ENCODE measurements at places on chromosomes 12 and 14.

DNA sequence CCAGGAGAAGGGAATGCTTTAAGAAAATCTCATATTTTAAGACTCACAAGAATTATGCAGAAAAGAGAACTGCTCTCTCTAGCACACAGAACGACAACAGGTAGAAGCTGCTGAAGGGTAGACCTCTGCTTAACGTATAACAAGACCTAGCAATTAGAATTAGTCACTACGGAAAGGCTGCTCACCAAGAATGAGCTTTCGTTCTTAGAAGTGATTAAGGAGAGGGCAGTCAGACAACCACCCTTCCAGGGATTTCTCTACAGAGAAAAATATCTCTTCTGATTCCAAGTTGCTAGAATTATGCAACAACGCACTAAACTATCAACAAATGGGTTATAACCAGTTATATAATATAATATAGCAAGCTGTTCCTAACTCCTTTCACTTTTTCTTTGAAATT lies 18.6 kb downstream of the LRIG3 start:
- no peak for DNase-seq

DNA sequence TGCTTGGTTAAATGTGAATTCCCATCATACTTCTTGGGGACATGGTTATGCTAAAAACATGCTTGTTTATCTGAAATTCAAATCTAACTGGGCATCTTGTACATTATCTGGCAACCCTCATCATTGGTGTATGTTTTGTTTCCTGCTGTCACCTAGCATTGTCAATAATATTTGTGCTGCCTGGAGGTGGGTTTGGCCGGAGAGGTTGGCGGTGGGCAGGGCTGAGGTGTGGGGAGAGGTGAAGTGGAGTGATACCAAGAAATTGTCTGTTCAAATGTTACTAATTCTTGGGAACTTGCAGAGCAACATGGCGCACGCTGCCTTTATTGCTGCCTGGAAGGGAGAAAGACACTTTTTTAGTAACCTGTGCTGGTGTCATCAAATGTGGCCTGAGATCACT lies 280.5 kb downstream of the VRK1 start:
- peak; percentile 1 for DNase-seq

GRCh38 chr12:80068173-80068572 lies 31.2 kb upstream of the OTOGL start:
- no peak for DNase-seq

DNA sequence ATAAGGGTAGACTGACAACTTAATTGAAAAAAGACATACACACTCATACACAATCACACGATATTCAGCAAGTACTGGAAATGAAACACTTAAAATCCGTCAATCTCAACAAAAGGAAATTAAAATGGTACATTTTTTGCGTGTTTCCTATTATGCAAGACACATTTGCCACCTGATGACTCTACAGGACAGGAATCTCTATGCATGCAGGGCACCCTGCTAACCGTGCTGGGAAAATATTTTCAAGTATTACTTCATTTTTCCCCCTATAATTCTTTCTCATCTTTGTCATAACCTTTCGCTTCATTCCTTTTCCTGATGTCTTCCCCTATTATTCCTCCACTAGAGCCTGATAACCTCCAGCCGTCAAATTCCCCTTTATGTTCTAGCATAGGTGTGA lies 150.2 kb downstream of the TMEM132D start:
- DNase-seq, result no peak

DNA sequence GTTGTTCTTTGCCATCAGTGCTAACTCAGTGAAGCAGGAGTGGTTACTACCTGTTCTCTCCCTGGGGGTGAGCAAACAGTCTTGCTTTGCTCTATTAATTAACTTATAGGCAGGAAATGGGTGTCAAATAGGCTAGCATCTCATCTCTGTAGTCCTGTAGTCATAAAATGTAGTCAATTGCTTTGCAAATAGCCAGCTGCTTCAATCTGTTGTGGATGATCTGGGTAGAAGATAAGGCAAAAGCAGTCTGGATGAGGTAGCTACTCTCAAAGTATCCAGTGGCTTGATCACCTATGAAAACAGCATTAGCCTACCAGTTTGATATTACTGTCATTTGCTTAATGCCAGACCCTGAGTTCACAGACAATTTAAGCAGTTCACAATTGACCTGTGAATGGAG lies 369.0 kb upstream of the TMTC1 start:
- no peak for DNase-seq

DNA sequence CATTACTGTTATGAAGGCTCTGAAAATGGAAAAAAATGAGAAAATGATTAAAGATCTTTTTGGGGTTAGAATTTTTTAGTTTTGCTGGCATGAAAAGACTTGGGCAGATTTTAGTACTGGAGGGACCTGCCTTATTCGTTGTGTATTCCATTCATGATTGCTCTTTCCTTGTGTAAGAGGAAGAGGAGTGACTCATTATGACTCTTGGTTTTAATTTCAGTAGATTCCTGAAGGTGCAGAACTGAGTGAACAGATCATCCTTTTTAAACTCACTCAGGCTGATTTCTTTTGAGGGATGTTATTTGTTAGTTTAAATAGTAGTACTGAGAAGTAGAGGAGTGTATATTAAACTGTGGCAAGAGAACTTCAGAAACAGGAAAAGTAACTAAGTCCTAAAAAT lies 41.6 kb downstream of the AKAP6 start:
- peak; percentile 66 for DNase-seq

DNA sequence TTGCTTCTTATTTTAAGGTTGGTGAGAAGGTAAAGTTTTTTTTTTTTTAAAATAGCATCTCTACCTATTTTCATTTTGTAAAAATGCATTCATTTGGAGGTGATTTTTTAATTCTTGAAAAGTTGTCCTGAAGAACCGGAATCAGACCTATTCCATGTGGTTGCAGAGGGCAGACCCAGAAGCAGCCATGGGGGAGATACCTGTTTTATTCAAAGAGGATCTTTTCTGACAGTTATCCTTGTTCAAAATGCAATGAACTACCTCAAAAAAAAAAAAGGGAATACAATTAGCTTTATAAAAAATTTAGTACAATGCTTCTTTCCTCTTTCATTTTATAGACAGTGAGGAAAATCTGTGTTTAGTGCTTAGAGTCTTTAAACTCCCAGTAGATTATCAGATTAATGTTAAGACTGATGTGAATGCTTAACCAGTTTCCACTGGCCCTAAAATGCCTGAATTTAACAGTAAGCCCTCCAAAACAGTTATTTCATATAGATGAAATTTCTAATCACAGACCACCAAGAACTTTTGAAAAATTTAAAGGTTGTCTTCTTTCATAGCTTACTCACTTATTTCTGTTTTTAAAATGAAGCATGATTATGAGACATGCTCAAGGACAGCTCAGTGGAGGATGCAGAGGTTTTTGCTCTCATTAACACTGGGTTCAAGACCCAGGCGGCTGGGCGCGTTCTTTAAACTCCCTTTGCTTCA lies 8.6 kb upstream of the NEMF start:
- DNase-seq, result no peak

DNA sequence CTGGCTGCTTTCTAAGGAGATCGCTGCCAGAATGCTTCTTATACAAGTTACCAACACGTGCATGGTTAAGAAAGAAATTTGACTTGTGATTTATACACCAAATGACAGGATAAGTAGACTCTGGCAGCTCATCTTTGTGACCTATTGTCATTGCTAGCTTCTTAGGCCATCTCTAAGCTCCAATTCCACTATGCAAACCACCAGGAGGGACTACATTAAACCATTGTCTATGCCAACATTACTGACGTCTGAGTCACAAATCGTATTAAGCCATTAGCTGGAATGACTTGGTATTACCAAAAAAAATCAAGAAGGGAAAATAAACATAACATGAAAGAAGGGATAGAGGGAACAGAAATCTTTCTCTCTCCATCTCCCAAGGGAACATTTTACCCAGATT lies 15.8 kb upstream of the VPS33A start:
- no peak for DNase-seq

DNA sequence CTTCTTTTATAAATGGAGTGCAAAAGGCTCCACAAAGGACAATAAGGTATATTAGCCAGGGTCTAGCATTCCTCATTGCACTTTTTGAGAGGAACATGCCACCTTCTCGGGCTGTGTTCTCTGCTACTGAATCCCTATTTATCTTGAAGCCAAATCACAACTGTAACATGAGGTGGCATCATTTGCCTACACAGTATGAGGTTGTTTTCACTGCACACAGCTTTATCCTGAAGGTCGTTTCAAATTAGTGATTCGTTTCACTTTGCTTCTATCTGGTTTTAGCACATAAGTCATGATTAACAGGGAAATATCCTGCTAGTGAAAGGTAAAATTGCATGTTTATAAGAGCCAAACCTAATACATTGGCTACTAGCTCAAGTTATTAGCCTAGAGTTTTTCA lies 153.8 kb downstream of the SLC35F4 start:
- no peak for DNase-seq

DNA sequence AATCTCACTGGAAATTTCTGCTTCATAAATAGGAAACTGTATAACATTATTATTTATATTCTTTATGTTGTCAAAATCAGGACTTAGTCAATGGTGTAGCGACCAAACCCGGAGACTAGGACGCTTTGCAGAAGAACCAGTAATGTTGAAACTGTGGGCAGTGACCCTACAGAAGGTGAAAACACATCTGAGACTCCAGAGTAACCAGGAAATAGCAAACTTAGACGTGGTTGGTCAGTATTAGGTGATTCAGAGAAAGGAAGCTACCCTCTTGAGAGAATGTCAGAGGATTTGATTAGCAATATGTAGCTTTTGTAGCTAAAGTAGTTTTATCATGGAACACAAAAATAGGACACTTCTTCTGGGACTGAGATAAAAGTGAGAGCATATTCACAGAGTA lies 381.9 kb downstream of the SLC16A7 start:
- DNase-seq, result no peak

DNA sequence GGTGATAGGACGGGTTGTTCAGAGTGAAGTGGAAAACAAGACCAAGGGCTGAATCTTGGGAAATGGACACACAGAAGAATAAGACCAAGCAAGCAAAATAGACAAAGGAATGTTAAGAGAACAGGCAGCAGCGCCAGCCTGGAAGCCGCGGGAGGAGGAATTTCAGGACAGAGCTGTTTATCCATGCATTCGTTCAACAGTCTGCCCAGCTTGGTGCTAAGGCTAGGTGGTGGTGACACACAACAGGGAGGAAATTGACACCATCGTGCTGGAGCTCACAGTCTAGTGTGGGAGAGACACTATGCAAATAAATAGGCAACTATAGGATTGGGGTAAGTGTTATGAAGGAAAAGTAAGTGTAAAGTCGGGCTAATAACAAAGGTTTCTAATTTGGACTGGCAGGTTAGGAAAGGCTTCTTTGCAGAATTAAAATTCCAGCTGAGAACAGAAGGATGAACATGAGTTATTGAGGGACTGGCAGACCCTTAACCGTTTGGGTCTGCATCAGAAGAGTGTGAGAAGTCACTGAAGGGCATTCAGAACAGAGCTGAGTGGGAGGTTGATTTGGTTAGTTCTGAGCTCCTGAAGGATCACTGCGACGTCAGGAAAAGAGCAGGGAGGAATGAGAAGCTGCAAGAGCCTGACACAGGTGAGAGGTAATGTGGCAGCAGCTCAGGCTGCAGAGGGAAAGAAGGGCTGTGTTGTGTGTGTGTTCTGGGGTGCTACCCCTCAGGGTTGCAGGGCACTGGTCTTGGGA lies 242.6 kb upstream of the FKBP4 start:
- DNase-seq, result no peak

DNA sequence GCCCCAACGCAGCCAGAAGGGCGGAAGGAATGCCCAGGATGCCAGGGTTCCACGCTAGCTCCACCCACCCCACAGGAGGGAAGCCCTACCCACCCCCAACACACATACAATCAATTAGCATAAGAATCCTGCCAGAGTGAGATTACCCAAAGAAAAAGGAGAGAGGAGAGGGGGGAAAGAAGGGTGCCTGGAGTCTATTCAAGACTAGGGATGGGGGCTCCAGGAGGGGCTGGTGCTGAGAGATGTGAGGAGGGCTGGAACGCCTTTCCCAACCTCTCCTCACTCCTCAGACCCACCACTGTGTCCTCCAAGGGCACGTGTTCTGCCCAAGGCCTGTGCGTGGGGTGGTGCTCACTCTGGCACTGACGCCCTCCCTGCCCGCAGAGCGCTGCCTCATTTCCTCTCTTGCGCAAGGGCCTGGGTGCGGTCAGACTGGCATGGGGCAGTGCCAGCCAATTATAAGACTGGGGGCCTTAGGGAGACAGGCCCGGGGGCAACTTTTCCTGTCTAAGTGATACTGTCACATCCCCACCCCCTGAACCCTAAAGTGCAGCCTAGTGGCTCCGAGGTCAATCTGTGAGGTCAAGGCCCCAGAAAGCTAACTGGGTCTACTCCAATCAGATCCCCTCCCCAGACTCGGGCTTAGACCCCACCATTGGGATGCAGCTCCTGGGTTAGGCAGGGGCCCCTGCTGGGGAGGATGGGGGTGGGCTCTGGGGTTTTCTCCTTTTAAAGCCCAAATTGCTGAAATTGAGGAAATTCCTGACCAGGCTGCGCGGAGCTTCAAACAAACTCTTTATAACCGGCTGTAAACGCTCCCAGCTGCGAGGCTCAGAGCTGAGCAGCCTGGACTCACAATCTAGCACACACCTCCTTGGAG lies 10.2 kb upstream of the ITGB7 start:
- DNase-seq, result peak; percentile 31

- peak; percentile 88 for DNase-seq
Measured at GRCh38 chr14:68137704-68138619, 318.4 kb downstream of the RAD51B start.

GRCh38 chr12:76144245-76144549 lies 59.7 kb upstream of the NAP1L1 start:
- DNase-seq, result peak; percentile 10

GRCh38 chr14:93868165-93868564 lies 59.0 kb upstream of the FAM181A start:
- no peak for DNase-seq

GRCh38 chr14:91750634-91751198 lies 18.8 kb upstream of the CATSPERB start:
- DNase-seq, result no peak

GRCh38 chr12:110530511-110530910 lies 28.4 kb downstream of the RAD9B start:
- no peak for DNase-seq

DNA sequence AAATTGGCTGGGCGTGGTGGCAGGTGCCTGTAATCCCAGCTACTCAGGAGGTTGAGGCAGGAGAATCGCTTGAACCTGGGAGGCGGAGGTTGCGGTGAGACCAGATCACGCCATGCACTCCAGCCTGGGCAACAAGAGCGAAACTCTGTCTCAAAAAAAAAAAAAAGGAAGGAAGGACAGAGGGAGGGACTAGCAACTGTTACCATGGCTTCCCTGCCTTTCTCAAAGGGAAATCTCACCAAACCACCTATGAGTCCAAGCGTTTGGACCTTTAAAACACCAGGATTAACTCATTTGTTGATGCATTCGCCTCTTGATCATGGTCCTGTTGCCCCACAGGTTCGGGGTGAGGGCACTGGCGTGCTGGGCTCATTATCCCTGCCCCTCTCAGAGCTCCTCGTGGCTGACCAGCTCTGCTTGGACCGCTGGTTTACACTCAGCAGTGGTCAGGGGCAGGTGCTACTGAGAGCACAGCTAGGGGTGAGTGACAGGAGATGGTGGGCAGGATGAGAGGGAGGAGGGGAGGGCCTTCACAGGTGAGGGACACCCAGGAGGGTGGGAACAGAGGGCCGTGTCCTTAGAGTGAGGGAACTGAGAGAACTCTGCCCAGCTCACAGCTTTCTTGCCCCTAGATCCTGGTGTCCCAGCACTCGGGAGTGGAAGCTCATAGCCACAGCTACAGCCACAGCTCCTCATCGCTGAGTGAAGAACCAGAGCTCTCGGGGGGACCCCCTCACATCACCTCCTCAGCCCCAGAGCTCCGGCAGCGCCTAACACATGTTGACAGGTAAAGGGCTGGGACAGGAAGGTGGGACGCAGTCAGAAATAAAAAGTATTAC lies 10.2 kb upstream of the MYL6B start:
- no peak for DNase-seq
